ENCODE measurements at places on chromosomes 1 and 21.

DNA sequence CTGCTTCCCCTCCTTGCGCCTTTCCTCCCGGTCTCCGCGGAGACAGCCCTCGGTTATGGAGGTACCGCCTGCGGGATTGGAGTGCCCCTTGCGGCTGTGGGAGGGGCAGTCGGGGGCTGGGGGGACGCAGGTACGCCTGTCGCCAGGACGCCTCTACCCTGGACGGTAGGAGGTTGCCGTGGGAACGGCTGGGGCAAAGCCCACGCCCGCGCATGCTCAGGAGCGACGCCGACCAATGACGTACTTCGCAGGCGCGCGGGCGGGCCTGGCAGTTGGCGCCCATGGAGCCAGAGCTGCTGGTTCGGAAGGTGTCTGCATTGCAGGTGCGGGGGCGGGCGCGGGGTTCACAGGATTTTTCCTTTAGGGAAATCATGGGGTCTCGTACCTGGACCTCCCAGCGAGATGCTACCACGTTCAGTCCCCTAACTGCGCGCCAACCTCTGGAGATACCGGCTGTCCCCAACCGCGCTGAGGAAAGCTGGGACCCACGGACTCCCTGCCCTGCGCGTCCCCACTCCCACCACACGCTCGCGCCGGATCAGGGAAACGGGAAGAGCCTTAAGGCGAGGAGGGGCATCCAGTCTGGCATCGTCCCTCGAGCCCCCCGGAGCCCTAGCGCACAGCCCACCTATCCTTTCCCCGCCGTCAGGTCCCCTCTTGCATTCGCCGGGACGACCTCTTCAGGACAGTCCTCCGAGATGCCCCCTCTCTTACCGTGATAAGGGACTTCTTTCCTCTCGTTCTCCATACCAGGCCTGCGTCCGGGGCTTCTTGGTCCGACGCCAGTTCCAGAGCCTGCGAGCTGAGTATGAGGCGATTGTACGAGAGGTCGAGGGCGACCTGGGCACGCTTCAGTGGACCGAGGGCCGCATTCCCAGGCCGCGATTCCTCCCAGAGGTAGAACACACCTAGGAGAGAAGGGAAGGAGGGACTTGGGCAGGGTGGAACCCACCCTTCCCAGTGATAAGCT, at the start of gene IQCC:
IQCC (plus strand) TSS at position 271 of the 970 bp plus-strand sequence; CDS start at position 282, 11 bp downstream.
- no peak for DNase-seq

GRCh38 chr1:235802573-235803346, 63.9 kb downstream of the LYST start:
- no peak for DNase-seq

DNA sequence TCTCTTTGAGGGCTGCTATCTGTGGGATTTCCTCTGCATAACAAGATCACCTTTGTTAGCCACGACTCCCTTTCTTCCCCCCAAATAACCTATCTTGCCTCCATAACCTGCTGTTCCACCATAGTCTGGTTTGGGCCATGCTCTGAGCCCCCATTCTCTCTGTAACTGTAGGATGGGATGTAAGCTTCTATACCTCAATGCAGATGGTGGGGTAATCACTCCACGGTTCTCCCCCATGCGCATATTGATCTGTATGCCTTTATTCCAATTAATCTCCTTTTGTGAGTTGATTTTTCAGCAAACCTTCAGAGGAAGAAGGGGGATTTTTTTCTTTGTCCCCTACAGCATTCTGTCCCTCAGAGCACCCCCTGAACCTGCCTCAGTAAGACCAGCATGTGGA, 170.1 kb upstream of the IRF2BP2 start:
- no peak for DNase-seq

- DNase-seq = no peak
Observed at GRCh38 chr1:192550922-192551534, 24.5 kb upstream of the RGS1 start.

- DNase-seq = no peak
Observed at GRCh38 chr1:158933621-158934020, 2.3 kb downstream of the PYHIN1 start.

GRCh38 chr1:93701629-93702028, 20.0 kb upstream of the BCAR3 start:
- no peak for DNase-seq

DNA sequence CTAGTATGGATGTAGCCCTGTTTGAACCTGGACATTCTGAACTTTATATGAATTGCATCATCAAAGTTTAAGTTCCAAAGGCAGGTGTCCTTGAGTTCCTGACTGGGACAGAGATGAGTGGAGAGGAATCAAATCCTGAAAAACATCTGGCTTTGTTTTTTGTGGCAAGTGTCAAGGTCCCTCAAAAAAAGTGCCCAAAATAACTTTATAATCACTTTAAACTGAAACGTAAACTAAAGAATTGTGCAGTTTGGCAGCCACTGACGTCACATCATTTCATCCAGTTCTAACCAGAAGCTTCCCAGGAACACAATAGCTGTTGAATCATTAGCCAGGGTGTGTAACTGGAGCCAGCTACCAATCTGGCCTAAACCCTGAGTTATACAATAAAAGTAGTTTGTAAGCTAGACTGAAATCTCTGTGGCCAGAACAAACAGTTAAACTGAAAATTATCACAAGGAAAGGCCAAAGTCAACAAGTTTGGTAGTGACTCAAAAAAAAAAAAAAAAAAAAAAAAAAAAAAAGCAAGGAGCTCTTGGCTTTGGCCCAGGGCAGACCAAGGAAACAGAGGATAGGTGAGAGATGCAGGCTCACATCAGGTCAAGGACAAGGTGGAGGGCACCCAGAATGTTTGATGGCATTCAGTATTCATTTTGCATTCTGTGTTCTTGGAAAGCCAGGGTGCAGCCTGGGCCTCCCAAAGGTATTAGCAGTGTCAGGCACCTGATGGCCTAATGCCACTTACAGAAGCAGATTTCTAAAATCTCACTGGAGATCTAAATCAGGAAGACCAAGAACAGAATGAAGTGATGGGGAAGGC, 74.3 kb downstream of the TNFSF18 start:
- DNase-seq = peak; percentile 68

- DNase-seq = no peak
Observed at GRCh38 chr1:226816576-226816975, 53.8 kb upstream of the PSEN2 start.

DNA sequence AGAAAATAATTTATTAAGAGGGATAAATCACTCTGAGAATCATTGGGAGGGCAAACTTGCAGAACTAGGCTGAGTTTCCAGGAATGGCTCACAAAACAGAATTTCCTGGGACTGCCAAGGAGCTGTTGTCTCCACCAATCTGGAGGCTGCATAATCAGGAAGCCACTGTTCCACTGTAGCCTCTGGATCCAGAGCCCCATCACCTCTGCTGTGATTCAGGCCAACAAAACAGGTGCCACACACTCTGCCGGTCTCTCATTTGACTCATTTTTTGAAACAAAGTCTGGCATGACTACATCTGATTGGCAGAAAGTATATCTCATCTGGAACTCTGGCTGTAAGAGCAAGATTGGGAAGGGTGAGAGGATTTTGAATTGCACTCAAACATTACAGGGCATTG, 178.9 kb upstream of the C1orf105 start:
- DNase-seq = no peak

DNA sequence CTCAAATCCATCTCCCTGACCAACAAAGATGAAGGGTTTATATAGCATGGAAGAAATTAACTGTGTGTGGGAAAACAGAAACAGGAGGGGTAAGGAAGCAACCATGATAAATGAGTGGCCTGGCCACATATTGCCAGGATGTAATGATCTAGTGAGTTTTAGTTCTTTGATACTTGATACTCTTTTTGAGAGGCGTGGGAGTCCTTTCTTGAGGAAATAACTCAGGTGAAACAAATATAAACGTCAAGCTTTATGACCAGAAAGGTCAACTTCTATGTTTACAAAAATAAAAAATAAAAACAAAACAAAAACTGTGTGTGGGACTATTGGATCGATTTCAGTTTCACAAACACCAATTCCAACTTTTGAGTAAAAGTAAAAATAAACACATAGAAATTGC, 860.8 kb upstream of the B3GALT2 start:
- no peak for DNase-seq

GRCh38 chr1:24294228-24294672, 24.9 kb upstream of the GRHL3 start:
- DNase-seq = peak; percentile 58

DNA sequence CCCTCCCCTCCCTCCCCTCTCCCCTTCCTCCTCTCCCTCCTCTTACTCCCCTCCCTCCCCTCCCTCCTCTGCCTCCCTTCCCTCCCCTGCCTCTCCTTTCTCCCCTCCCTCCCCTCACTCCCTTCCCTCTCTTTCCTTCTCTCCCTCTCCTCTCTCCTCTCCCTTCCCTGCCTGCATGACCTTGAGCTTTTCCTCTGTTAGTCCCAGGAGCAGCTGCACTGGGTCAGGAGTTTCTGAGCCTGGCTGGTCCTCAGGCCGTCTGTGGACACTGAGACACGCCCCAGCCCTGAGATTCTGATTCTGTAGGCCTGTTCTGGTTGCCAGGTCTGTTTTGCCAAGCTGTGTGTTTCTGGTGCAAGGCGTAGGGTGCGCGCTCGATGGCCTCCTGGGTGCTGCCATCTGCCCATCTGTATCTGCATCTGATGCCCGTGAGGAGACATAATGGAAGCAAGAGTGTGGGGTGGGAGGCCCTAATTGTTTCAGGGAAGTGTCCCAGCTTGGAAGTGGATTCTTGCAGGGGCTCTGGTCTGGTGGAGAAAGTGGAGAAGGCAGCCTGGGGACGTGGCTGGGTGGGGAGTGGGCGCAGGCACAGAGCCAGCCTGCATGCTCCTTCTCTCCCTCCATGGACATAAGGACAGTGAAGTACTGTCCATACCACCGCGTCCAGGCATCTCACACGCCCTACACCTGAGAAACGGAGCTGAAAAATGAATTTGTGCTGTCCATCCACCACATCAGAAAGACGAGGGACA, 97.2 kb downstream of the WDR4 start:
- no peak for DNase-seq

- DNase-seq = no peak
Observed at GRCh38 chr1:241846862-241847539, 1.0 kb upstream of the EXO1 start.
